ENCODE measurements at places on chromosomes 2 and 18.
A peak's percentile ranks its signal among the peaks of the same experiment; 100 is the strongest.

GRCh38 chr18:63962137-63962536 lies 7.7 kb upstream of the SERPINB8 start:
- DNase-seq = no peak

DNA sequence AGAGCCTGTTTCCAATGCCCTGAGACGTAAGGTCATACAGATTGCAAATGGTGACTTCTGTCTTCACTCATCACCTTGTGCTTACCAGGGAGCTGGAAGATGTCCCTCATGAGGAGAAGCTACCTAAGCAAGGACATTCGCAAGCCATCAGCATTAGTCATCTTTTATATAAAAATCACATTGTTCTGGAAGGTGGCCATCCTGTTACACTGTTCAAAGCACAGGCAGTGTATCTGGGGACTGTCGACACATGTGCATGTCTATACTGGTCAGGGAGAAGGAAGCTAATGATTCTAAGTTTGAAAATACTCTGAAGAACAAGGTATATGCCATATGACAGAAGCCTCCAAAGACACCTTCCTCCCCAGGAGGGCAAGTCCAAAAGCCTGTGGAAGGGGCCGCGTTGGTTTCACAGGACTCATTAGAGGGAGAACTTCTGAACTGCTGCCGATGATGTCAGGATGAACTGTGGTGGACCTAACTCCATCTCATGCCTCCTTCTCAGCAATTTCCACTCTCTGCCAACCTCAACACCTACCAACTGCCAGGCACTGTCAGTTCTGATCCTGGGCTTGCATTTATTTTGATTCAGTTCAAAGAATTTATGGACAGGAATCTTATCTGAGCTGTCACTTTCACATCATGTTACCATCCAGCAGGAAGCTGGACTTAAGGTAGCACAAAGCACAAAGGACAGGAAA lies 39.4 kb downstream of the DNER start:
- DNase-seq = no peak

- DNase-seq = no peak
These were observed 257.7 kb downstream of the MEIS1 start for GRCh38 chr2:66692521-66693054.

GRCh38 chr2:159867567-159868361 lies 69.8 kb upstream of the CD302 start:
- DNase-seq = no peak

GRCh38 chr2:12412898-12413305 lies 303.8 kb upstream of the TRIB2 start:
- no peak for DNase-seq

DNA sequence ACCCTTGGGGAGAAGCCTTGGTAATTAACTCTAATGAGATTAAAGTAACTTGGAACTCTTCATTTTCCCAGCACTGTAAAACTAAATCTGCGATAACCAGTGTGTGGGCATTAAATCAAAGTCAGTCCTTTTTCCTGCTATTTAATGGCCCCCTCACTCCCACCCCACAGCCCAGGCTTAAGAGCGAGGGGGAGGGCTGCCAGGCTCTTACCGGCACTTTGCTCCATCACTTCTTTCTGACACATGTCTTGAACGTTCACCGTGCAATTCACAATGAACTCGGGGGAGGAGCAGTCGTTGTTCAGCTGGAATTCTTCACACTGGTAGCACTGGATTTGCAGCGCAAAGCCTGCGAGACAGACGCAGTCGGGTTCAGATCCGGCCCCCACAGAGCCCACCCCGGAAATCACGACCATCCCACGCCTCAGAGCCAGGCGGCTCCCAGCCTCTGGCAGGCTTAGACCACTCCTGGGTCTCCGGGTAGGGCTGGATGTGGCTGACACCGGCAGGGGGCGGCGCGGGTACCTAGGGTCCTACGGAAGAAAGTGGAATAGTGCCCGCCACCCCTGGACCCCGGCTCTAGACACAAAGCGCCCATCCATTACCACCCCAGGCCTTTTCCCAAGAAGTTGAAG lies 1.7 kb downstream of the LYPD1 start:
- no peak for DNase-seq

DNA sequence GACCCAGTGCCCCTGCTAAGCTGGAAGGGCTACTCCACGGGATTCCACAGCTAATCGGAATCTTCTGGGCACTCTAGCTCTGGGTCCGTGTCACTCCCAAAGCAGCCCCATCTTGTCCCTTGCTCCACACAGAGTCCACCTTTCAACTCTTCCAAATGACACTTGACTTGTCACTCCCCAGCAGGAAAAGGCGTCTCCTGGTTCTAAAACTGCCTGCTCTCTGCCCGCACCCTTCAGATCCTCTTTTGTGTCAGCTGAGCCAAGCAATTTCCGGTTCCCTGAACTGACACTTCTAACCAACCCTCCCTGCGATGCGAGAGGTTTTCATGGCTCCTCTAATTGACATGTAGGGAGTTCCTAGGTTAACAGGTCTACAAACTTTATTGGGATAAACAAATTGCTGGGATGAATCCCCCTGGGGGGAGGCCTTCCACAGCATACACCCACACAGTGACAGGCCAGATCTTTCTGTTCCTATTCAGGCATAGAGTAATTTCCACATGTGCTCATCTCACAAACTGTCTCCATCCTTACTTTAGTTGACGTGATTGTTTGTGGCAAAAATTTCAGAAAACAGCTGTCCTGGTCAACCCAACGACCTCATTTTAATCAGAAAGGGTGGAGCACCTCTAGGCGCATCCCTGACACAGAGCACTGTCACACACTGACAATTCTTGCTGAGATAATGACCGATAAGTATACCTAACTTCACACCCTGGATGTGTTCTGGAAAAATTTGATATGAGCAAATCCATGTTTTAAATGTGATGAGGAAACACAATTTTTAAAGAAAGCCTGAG lies 104.9 kb downstream of the RBMS1 start:
- no peak for DNase-seq

DNA sequence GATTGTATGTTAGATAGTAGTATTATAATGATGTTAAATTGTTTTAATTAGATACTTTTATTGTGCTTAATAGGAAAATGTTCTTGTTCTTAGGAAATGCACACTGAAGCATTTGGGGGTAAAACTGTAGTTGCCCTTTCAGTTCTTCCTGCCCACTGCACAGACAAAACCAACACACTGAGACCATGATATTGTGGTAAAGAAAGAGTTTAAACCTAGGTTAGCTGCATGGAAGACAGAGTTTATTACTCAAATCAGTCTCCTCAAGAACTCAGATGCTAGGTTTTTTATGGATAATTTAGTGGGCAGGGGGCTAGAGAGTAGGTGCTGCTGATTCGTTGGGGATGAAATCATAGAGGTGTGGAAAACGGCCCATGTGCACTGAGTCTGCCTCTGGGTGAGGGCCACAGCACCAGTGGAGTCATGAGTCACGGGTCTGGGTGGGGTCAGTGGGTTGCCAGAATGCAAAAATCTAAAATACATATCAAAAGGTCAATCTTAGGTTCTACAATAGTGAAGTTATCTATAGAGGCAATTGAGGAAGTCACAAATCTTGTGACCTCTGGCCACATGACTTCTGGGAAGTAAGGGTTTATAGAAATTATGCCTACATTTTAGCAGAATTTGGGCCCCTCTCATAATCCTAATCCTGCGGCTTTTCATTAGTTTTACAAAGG lies 283.4 kb upstream of the FBXO11 start:
- no peak for DNase-seq

- DNase-seq = peak; percentile 36
These were observed 87.3 kb downstream of the BABAM2 start for GRCh38 chr2:27977731-27978312.

DNA sequence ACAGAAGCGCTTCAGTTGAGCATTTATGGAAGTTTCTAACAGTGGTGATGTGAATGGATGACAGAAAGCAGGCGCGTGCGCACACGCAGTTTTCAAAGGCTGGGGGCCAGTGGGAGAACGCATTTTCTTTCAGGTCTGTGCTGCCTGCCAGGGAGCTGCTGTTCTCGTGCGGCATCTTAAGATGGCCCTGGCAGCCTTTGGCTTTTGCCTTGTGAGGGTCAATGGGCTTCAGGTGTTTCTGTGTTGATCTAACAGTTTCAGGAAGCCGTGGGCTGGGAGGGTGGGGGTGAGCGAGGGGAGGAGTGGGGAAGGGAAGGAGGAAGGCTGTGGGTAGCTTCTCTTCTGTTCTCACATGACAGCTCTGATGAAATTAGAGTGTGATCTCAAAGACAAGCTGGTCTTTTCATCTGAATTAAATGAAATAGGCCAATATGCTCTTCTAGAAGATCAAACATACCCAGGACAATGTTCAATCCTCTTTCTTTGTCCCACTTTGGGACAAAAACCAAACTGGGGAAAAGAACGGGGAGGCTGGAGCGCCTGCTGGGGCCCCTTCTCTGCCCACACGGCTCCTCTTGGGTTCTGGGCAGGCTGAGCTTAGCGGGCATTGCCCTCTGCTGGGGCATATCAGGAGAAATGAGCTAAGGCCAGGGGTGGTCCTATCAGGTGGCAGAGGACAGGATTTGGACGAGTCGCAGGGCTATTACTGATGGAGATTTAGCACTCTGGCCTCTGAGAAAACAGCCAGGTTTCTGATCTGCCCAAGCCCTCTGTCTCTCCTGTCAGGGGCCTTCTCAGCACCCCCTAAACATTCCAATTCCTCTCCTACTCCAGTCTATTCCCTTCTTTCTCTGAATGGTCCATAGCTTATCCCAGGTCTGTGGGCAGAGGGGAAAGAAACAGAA lies 126.2 kb upstream of the LGALSL start:
- DNase-seq = peak; percentile 12

GRCh38 chr18:13377496-13377895 lies 158.9 kb downstream of the LDLRAD4 start:
- no peak for DNase-seq
